ENCODE measurements at places on chromosomes 16 and 17.

DNA sequence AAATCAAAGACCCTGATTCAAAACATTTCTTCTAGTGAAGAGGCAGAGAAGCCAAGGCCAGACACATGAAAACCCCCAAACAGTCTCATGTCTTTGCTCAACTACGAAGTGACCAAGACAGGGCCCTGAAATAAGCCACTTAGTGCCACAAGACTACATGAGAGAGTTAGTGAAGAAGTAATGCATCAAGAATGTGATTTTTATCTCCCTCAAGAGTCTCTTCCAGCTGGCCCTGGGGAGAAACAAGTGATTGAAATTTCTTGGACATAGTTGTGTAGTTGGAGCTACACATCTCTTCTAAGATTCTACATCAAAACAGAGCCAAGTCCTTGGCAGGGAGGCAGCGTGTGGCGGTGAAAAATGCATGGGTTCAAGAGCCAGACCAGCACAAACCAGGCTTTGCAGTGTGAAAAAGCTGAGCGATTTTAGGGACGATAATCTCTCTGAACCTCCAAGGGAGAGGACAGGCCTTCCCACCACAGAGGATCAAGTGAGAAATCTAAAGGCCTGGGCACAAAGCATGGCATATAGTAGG is 30.6 kb downstream of the LYRM1 start:
- DNase-seq = no peak

GRCh38 chr17:45090711-45091110 is 29.6 kb downstream of the NMT1 start:
- DNase-seq = no peak

DNA sequence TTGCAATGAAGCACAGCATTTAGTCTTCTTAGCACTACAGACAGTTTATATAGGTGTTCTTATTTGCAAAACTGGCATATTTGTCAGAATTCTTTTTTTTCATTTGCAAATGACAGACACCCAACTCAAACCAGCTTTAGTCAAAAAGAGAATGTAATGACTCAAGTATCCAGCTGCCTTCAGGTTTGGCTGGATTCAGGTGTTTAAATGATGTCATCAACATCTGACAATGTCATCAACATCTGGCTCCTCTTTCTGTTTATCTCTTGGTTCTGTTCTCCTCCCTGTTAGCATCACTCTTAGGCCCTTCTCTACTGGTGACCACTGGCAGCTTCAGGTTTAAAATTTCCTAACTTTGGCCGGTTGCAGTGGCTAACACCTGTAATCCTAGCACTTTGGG is 18.9 kb downstream of the TMC5 start:
- DNase-seq = no peak

GRCh38 chr17:33169580-33170285 is 123.4 kb downstream of the ASIC2 start:
- DNase-seq = no peak

DNA sequence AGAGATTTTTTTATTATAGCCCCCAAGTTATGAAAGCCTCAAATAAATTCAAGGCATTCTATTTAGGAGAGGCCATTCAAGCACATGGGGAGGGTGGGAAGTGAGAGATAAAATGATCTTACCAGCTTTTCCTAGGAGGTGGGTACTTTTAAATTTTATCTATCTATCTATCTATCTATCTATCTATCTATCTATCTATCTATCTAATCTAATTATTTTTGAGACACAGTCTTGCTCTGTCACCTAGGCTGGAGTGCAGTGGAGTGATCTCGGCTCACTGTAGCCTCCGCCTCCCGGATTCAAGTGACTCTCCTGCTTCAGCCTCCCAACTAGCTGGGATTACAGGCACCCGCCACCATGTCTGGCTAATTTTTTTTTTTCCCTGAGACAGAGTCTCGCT is 182.3 kb downstream of the PARN start:
- no peak for DNase-seq

- no peak for DNase-seq
Observed at GRCh38 chr17:61057257-61057656, 342.4 kb upstream of the TBX2 start.

GRCh38 chr17:2060385-2060658 is 5.4 kb downstream of the HIC1 start:
- DNase-seq = no peak

DNA sequence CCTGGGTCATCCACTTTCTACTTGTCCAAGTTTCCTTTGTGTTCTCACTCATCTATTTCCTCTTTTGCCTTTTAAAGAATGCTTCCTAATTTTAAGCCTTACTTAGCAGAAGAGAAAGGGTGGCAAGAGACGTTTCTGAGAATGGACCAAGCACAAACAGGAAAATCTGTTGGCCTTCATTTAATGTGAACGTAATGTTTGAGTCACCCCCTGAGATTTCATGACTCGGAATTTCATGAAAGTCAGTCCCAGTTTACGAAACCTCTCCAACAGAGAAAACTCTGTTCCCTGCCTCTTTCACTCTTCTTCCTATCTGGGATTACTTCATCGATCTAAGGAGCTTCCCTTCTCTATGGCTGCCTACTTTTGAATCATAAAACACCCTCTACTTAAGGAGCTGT is at the start of gene CD300E:
Gene CD300E (minus strand): TSS at position 46 of the 401 bp plus-strand sequence. CDS start 117 bp downstream, outside the sequence.
- no peak for DNase-seq

- peak; percentile 7 for DNase-seq
Observed at GRCh38 chr16:22424161-22424937, 49.9 kb upstream of the CDR2 start.

- DNase-seq = no peak
Observed at GRCh38 chr17:28131599-28131998, 89.1 kb downstream of the NLK start.

All from hippocampal formation (tissue), 2 donors.